Activated gamma-delta T cell treated with Interleukin-2 at 50 U/mL for 16 hours (primary cell): ENCODE measurements at places on chromosomes 12 and 14.

GRCh38 chr14:47857646-47858045 is 182.2 kb upstream of the MDGA2 start:
- no peak for DNase-seq

- DNase-seq: no peak
These were observed 43.5 kb downstream of the DRAM1 start for GRCh38 chr12:101920906-101921305.

- DNase-seq: no peak
These were observed 34.3 kb downstream of the FGD6 start for GRCh38 chr12:95182868-95183415.

GRCh38 chr12:89262855-89263552 is 89.3 kb downstream of the DUSP6 start:
- DNase-seq: no peak

DNA sequence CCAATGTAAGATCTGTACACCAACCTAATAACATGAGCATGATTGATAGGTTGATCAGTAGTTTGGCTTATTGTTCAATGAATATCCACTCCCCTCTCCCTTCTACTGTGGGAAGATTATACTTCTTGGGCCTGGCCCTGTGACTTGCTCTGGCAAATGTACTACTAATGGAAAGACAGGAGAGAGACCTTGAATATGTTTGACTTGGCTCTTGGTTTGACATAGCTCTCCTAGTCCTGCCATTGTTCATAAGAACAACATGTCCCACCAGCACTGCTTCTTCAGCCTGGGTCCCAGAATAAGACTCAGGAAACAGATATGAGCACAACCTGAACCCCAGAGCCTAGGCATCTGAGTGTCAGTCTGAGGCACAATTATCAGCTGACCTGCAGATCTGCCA is 112.8 kb upstream of the RESF1 start:
- no peak for DNase-seq

- no peak for DNase-seq
These were observed 119.4 kb downstream of the SAMD4A start for GRCh38 chr14:54686219-54686870.

DNA sequence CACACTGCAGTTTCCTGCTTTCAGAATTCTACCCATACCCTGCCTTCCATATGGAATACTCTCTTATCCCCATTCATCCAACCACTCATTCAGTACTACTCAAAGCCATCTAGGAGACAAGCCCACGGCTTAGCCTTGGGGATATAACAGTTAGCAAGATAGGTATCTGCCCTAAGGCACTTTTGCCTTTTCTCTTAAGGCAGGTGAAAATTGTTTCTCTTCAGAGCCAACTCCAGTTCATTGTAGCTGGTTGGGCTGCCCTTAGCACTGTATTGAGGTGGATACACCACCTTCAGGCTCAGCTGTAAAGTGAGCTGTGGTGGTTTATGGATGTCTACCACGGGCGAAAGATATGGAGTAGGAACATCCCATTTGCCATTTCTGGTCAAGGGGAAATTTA is 729.7 kb upstream of the TBX3 start:
- DNase-seq: no peak

DNA sequence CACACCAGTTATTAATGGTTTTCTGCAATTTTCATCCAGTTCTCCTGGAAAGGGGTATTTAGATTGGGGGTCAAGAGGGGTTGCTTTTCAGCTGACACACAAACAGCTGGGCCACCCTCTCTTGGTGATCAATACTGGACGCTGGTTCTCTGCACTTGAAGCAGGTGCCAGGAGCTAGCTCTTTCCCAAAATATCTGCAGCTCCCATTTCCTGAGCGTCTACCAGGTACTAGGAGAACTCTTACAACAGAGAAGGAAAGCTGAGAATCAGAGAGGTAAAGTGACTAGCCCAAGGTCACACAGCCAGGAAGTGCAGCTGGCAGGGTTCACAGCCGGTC is 1.2 kb downstream of the TESC start:
- no peak for DNase-seq

- no peak for DNase-seq
These were observed 13.9 kb downstream of the COPZ1 start for GRCh38 chr12:54338698-54339296.

DNA sequence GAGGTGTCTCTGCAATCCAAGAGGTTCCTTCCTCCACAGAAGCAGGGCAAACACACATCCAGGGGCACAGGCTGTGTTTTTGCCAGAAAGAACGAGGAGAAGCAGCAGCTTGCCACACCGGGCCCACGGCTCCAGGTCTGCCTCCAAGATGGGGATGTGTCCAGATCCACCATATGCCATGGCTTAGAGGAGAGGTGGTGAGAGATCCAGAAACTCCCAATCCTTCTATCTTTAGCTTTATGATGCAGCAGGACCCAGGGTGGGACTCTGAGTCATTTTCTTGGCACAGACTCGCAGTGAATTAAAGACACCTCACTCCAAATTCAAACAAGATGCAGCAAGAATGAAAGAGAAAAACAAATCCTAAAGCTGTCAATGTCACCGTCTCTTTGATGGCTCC is 481.4 kb upstream of the TMEM132C start:
- no peak for DNase-seq

- peak; percentile 81 for DNase-seq
These were observed 185.6 kb upstream of the C14orf180 start for GRCh38 chr14:104393898-104394381.

- DNase-seq: no peak
These were observed 119.1 kb downstream of the RPS29 start for GRCh38 chr14:49467091-49467490.

DNA sequence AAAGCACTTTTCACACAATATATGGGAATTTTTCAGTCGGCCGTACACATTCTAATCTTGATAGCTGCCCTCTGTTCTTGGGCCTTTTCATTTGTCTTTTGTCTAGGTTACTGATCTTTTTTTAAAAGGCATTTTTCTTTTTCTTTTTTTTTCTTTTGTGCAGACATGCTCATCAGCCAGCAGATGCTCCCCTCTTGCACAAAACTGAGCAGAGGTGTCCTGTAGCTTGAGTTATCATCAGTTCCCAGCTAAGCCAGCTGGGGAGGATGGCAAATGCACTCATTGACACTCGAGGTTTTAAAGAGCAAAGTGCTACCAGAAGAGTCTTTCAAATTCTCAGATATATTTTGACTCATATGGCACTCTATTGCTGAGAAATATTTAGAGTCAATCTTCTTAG is 913.9 kb upstream of the SEL1L start:
- DNase-seq: no peak
